ENCODE measurements at places on chromosomes 3 and 15.

GRCh38 chr15:91916051-91916450 lies 62.5 kb downstream of the SLCO3A1 start:
- no peak for DNase-seq

DNA sequence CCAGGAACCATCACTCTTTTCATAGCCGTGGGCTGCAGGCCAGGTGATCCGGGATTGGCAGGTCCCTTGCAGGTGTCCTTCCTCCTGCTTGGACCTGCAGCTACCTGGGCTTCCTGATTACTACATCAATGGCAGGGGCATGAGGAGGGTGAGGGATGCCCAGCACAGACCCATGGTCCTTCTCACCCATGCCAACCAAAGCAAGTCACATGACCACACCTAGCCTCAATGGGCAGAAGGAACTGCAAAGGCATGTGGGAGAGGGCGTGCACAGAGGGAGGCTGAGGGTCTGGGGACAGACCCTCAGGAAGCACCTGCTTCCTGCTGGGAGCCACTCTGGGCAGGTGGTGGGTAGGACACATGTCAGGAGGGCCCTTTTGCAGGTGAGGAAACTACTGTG lies 105.2 kb downstream of the NUP210 start:
- no peak for DNase-seq

DNA sequence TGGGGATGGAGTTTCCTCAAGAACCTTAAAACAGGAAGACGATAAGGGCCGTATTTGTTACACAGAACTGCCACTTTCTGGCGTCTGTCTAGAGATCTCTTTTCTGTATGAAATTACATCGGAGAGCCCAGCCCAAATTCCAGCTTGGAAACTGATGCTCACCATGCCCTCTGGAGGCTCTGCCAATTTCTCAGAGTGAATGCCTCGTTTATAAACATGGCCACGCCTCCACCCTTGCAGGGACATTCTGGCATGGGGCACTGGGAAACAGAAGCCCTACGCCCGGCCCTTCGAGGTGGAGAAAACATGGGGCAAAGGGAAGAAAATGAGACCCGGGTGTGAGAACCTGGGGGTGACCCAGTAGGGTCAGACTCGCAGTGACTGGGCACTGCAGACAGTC lies 53.4 kb upstream of the SEC13 start:
- DNase-seq: no peak

- no peak for DNase-seq
These were observed 72.5 kb downstream of the MRPL46 start for GRCh38 chr15:88394553-88395145.

DNA sequence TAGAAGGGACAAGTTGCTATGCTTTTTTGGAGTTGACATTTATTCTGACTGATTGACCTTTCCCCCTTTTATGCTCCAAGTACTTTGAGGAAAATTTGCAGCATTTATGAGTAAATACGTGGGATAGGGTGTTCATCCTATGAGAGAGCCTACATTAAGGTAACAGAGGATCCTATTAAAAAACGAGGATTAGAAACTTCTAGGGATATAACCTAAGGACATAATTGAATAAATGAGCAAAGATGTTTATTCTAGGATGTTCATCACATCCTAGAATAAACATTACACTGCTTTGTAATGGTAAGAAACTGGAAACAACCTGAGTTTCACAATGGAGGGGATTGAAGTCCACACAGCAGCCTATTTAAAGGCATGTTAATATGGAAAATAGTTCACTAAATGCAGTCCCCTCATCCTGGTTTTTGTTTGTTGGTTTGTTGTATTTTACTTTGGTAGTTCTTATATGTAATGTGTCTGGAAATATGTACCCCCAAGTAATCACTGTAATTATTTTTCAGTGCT lies 23.9 kb upstream of the CLEC3B start:
- no peak for DNase-seq

DNA sequence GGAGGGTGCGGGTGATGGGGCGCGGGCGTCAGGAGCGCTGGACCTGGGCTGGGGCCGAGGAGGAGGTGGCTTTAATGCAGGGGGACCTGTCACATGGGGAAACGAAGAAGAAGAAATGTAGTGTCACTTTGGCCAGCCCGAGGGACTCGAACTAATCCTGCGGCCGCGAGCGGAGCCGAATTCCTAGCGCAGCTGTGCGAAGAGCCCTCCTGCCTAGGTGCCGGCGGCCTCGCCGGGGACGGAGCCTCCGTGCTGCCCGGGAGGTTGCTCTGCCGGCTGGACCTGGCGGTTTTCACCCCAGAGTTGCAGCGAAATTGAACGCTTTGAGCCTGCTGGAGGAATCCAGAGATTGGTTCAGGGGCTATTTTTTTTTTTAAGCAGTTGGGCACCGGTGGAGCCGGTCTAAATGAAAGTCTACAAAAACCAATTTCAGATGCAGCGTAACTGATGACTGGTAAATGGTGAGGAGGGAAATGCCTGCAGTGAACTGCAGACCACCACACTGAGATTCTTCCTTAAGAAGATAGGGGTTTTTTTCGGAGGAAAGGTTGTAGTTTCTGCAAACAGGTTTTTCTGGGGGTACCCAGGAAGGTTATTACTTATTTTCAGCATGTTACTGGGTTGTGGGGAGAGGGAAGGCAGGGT lies 662 bp downstream of the TMEM108 start:
- no peak for DNase-seq

DNA sequence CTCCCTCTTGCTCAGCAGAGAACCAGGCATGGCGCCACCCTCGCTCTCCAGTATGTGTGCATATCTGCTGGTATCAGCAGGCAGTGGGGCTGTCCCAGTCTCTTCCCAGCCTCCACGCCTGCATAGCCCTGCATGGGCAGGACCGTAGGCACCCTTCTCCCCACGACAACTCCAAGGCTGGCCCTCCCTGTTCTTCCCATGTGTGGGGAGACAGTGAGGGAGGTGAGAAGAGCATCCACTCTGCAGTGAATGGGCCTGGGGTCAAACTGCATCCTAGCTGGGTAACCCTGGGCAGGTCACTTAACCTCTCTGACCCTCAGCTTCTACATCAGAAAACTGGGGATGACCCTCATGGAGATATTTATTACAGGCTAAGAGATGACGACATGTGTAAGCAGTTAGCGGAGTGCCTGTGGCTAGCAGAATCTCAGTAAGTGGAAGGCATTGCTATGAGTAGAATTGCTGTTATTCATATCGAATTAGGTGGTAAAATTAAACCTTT lies 13.3 kb upstream of the SSUH2 start:
- DNase-seq: no peak

DNA sequence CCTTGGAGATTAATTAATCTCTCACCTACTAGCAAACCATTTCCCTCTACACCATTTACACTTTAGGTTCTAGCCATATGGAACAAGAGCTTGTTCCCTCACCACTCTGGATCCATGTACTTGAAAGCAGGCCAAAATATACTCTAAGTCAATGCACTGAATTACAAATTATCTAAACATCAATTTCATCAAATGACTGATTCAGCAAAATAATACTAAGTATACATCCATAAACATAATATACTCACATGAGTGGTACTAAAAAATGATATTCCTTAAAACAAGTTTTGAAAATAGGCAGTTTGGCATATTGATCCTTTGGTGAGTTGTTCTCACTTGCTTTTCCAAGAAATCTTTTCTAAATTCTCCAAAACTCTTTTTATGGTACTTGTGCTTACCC lies 459.7 kb upstream of the ZNF385D start:
- no peak for DNase-seq

DNA sequence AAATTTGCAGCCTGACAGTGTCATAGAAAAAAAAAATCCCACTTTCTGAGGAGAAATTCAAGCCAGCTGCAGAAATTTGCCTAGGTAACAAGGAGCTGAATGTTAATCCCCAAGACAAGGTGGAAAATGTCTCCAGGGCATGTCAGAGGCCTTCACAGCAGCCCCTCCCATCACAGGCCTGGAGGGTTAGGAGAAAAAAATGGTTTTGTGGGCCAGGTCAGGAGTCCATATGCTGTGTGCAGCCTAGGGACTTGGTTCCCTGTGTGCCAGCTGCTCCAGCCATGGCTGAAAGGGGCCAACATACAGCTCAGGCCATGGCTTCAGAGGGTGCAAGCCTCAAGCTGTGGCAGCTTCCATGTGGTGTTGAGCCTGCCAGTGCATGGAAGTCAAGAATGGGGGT lies 11.2 kb downstream of the CD200R1 start:
- DNase-seq: no peak

DNA sequence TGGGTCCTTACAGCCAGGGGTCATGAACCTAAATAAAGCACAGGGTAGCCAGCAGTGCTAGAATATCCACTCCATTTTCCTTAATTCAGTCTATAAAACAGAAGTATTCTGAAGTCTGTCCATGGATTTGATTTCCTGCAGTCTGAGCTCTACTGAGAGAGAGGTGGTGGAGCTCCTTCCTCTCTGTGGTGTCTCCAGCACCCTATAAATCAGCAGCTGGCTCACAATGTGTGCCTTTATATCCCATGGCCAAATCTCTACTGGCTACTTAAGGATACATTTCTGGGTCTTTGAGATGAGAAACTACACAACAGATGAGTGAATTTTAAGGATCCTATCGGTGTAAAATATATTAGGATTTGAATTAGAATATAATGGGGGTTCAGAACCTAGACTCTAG lies 339.9 kb upstream of the RBMS3 start:
- no peak for DNase-seq

GRCh38 chr15:31267161-31268107 lies 59.2 kb upstream of the KLF13 start:
- DNase-seq: no peak

DNA sequence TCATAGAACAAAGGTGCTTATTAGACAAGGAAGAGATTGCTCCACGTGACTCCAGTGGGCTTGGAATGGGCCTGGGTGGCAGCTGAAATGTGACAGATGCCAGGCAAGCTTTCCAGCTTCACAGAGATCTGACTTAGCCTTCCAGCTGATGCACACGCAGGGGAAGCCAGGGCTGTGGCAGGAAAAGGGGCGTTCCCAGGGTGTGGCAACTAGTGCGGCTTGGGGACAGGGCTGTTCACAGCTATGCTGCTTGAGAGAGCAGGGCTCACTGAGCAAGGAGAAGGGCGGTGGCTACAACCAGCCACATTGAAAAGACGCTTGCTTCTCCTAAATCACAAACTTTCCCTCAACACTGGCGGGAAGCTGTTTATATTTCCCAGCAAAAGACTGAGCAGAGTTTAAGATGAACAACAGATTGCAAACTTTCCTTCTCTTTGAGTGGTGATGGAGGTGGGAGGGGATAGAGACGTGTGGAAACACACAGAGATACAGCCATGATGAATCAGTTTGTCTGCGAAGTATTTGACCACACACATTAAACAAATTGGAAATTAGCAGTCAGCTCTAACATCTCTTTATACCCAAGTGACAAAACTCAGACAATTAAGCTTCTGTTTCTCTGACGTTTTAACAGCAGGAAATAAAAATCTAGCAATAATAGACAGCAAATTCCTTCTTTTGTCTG lies 127.5 kb downstream of the BDH1 start:
- no peak for DNase-seq
